Dermis blood vessel endothelial cell (primary cell): ENCODE measurements at places on chromosomes 5 and 9.

DNA sequence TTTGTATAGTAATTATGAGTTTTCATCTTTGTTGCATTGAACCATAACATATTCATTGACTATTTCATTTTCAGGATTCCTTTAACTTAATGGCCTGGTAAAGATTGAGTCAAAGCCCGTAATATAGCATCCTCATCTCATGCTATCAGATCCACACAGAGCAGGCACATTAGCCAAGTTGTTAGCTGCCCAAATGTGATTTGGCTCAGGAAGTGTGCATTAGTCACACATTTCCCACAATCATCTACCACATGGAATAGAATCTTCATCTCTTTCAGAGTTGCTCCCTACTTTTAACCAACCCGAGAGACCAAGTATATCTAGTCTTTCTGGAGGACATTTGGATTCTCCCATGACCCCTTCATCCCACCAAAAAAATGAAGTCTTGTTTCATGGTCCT, 481.0 kb upstream of the PTGER4 start:
- peak; percentile 83 for DNase-seq

- no peak for DNase-seq
Observed at GRCh38 chr9:123952641-123953495, 22.9 kb upstream of the DENND1A start.

DNA sequence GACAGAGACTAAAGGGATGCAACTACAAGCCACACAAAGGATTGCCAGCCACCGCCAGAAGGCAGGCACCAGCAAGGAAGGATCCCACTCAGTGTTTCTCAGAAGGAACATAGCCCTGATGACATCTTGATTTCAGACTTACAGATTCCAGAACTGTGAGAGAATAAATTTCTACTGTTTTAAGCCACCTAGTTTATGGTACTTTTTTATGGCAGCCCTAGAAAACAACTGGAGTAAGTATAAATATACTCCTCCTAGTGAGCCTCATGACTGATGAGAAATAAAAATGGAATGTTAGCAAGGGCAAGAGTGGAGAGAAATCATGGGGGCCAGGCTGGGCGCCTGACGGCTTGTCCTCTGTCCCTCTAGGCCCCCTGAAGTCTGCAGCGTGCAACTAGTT, 307.3 kb downstream of the PIK3R1 start:
- DNase-seq: no peak

- DNase-seq: peak; percentile 26
Observed at GRCh38 chr5:142360051-142360498, 35.3 kb upstream of the SPRY4 start.

GRCh38 chr5:37742111-37742510, 97.7 kb downstream of the GDNF start:
- DNase-seq: no peak

DNA sequence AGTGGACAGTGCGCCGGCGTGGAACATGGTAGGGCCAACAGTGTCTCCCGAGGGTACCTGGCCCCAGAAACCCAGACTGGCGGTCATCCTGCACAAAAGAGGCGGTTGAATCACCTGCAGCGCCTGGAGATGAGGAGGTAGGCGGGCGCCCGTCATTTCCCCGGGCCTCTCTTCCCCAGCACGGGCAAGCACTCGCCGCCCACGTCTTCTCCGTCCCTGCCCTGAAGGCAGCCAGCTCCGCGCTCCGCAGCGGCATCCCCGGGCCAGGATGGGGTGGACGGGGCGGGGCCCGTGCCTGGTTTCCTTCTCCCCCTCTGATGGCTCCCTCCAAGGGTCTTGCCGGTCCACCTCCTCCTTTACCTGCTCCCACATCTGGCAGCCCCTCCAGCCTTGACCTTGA, 27.1 kb upstream of the N4BP3 start:
- no peak for DNase-seq

DNA sequence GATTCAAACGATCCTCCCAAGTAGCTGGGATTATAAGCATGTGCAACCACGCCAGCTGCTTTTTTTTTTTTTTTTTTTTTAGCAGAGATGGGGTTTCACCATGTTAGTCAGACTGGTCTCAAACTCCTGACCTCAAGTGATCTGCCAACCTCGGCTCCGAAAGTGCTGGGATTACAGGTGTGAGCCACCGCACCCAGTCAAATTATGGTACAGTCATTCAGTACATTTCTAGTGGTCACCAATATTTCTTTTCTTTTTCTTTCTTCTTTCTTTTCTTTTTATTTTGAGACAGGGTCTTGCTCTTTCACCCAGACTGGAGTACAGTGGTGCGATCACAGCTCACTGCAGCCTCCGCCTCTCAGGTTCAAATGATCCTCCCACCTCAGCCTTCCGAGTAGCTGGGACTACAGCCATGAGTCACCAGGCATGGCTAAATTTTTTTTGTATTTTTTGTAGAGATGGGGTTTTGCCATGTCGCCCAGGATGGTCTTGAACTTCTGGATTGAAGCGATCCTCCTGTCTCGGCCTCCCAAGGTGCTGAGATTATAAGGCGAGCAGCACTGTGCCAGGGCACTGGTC, 25.4 kb upstream of the DCP2 start:
- no peak for DNase-seq

DNA sequence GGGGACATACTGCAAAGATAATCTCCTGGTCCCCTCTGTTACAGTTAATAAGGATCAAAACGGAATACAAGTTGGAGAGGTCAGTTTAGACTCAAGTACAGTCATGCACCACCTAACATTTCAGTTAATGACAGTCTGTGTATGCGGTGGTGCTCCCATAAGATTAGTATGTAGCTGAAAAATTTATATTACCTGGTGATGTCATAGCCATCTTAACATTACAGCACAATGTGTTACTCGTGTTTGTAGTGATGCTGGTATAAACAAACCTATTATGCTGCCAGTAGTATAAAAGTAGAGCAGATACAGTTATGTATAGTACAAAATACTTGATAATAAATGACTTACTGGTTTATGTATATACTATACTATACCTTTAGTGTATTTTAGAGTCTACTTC, 207.9 kb downstream of the GDNF start:
- DNase-seq: no peak

GRCh38 chr5:73763300-73764032, 137.5 kb downstream of the ARHGEF28 start:
- DNase-seq: no peak

DNA sequence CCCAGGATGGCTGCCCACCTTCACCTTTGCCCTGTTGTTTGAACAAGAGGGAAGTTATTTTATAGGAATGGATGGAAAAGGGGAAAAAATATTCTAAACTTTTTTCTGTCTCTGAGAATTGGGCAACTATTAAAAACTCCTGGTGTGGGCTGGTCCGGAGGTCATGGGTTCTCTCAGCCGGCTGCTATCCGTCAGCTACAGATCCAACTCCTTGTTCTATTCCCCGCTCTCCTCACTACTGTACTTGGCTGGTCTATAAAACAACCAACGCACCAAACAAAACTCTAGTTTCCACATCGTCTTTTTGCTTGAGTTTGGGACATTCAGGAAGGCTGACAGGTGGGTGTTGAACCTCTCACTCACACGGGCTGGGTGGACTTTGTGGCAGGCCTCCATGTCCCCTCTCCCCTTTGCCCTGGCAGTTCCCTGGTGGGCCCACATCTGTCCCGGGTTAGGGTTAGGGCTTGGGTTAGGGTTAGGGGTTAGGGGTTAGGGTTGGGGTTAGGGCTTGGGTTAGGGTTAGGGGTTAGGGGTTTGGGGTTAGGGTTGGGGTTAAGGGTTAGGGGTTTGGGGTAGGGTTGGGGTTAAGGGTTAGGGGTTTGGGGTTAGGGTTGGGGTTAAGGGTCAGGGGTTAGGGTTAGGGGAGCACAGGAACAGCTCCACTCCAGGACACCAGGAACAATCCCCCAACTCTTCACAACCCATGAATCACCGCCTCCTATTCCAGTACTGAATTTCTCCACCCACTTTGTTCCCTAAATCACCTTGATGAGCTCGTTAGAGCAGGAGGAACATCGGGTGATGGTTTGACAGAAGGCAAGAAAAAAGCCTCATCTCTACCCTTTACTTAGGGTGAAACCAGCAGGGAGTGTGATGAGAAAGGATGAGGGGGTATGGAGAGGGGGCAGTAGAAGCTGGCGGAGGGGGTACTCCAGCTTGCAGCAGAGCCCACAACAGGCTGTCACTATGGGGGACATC, 302.1 kb upstream of the IRX4 start:
- no peak for DNase-seq

DNA sequence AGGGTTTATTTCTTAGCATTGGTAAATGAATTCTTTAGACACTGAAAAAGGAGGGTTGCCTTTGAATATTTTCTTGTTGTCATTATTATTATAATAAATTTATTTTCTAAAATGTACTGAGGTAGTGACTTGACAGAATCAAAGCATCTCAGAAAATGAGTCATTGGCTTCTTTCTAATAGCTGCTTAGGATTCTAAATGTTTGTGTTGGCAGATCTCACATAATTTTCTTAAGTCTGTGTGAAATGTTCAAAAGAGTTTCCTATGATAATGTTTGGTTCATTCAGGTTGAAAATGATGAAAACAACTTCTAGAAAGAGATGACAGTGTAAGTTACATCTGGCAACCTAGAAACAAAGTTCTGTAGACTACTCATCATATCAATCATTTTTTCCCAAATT, 69.7 kb downstream of the SH3GL2 start:
- no peak for DNase-seq

- no peak for DNase-seq
Observed at GRCh38 chr9:127084076-127085039, 38.1 kb downstream of the ANGPTL2 start.

- DNase-seq: no peak
Observed at GRCh38 chr5:62475072-62475471, 62.5 kb downstream of the IPO11 start.

- no peak for DNase-seq
Observed at GRCh38 chr5:137632716-137633115, 103.2 kb downstream of the KLHL3 start.

DNA sequence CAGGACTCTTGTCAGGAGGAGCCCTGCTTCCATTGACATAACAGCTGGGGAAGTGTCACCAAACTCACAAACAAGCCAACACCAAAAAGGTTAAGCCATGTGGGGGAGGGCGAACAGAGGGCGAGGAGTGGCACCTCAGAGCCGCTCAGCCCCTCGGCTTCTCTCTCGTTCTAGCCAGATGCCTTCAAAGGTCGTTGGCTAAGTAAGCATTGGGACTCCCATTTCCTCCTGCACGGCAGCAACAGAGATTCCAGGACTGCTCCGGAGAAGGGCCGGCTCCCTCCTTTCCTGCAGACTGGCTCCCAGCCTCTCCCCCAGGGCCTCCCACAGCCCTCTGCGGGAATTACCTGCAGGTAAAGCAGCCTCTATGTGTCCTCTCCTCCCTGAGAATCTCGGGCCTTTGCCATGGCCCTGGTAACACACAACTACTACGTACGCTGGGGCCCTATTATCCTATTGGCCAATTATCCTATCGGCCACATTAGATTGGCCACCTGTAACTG, 52.1 kb upstream of the RNU6ATAC start:
- no peak for DNase-seq

- DNase-seq: no peak
Observed at GRCh38 chr5:168315416-168316138, 24.1 kb downstream of the WWC1 start.

GRCh38 chr9:134169724-134170401, 5.5 kb upstream of the RNU6ATAC start:
- DNase-seq: no peak

DNA sequence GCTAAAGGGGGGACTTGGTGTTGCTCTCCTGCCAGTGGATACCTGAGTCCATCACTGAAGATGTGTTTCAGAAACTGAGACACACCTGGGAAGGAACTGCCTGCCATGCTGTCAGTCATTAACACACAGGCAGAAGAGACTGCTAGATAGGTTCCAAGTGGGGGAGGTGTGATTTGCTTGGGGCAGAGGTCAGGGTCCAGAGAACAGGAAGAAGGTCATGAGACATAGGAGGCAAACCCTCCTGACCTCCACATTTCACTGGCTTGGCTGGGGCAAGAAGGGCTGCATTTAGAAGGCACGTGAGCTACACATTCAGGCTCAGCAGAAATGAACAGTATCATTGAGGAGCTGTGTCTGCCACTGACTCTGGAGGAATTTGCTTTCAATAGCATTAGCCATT, 215.8 kb downstream of the HSPA4 start:
- DNase-seq: no peak

DNA sequence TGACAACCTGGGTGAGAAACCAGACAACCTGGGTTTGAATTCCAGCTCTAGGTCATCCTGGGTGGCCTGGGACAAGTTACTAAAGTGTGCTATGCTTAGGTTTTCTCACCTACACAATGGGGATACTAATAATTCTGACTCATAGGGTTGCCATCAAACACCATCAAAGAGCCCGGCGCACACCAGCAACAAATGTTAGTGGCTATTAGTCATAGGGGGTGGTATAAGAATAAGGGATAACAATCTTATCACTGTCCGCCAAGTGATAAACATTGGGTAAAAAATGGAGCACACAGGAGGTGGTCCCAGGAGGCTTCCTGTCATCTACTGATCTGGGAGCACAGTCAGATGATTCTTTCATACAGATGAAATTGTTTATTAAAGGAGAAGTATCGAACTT, 61.4 kb upstream of the AFAP1L1 start:
- DNase-seq: peak; percentile 78

GRCh38 chr5:61139094-61139873, 23.0 kb downstream of the SMIM15 start:
- peak; percentile 25 for DNase-seq

DNA sequence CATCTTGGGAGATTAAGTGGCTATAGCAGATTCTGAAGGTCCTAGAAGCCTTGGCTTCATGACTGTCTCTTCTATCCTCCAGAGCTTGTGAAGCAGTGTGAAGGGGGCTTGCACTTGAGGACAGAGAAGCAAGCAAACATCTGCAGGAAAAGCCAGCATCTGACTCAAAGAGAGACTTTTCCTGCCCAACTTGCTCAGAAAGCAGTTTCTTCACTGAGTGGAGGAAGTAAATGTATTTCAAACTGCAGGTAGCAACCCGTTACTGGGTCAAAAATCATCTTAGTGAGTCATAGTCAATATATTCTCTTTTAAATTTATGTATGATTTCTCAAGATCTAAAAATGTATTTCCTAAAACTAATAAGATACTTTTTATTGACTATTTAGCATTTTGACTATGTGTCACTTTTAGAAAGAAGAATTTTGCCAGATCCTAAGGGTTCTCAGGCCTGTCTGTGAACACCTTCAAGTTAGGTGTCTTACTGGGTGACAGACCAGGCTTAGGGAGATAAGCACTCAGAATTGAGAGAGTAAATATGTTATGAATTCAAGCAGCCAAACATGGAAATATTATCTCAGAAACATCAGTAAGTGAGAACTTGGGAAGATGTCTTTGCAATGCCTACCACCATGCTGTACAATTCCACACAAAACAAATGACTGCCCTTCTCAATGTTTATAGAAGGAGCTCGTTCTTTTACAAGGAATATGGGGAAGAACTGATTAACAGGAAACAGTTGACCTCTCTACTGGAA, 72.6 kb upstream of the DMAC1 start:
- no peak for DNase-seq

- DNase-seq: no peak
Observed at GRCh38 chr5:23996525-23996924, 489.1 kb downstream of the PRDM9 start.

GRCh38 chr9:91418215-91418610, 5.4 kb downstream of the NFIL3 start:
- DNase-seq: no peak

GRCh38 chr9:81430727-81431126, 258.6 kb downstream of the TLE1 start:
- no peak for DNase-seq
